CD4-positive, alpha-beta T cell treated with Interleukin-1 beta for 1 hour (primary cell): ENCODE measurements at places on chromosomes 7 and 10.

DNA sequence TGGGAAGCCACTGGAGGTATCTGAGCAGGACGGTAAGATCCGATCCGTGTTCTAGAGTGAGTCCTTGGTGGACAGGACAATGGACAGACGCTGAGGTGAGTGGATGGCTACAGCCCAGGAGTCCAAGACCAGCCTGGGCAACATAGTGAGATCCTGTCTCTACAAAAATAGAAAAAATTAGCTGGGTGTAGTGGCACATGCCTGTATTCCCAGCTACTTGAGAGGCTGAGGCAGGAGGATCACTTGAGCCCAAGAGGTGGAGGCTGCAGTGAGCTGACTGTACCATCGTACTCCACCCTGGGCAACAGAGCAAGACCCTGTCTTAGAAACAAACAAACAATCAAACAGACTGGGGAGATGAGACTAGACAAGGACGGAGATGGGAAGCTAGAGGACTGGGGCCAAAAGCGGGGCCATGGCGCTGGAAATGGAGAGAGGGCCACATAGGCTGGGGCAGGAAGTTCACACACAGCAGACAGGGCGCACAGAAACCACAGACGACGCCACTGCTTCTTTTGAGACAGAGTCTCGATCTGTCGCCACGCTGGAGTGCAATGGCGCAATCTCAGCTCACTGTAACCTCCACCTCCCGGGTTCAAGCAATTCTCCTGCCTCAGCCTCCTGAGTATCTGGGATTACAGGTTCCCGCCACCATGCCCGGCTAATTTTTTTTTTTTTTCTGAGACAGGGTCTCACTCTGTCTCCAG is 24.7 kb downstream of the DAGLB start:
- peak; percentile 9 for DNase-seq

DNA sequence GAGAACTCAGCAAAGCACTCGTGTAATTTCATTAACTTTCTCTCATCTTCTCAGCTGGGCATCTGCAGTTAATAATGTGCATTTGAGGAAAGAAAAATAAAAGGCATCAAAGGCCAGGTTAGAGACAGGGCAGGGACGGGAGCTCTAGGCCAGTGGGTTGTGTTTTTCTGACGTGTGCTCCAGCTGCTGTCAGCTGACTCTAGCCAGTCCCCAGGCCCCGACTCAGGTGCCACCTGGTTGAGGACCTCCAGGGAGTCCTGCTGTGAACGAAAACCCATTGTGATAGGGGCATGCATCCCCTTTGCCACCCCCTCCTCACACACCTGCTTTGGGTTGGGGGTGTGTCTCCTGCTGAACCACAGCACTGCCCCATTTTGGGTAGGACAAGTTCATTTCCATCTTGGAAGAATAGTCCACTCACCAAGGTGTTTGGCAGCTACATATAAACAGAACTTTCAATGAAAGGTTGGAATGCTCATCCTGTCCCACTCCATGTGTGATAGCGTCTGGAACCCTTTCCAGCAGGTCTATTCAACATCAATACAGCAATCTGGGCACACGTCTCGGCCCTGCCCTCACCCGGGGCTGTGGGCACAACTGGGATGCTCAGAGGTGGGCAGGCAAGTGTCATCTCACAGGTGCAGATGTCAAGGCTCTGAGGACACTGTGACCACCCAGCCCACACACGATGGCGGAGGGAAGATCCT is 146.1 kb upstream of the FAM20C start:
- no peak for DNase-seq

- DNase-seq: no peak
Measured at GRCh38 chr10:4263601-4263921, 478.6 kb upstream of the KLF6 start.

DNA sequence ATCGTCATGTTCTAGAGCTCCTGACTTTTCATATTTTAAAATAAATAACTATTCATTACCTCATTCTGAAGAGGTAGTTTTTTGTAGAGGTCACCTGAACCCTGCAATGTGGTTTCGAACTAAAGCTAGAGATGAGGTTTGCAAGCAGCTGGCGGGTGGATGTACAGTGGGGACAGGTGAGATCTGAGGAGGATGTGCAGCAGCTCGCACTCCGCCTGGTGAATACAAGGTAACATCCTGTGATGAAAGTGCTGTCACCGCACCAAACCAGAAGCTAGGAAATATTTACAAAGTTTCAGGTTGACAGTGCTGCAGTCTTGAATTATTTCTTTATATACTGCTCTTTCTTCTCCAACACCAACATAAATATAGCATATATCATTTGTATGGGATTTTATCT is 26.5 kb downstream of the NDUFB2 start:
- DNase-seq: peak; percentile 26

- no peak for DNase-seq
Measured at GRCh38 chr10:77946084-77946483, 19.5 kb upstream of the DLG5 start.

DNA sequence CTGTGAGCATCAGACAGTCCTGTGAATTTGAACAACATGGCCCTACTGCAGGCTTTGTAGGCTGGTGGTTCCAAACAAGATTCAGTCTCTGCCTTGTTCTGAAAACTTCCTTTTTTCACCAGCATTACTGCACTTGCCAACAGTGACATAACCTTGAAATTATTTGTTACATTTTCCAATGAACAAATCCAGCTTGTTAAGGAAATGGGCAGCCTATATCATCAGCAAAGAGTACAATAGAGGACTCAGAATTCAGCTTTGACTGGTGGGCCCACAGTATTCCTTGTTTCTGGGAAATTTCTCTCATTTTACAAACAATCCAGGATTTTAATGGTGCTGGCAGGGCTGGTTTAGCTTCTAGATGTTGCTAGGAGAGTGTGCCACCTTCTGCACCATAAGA is 703.7 kb upstream of the FZD8 start:
- DNase-seq: no peak

GRCh38 chr7:126440542-126440941 is 812.2 kb downstream of the GRM8 start:
- no peak for DNase-seq

DNA sequence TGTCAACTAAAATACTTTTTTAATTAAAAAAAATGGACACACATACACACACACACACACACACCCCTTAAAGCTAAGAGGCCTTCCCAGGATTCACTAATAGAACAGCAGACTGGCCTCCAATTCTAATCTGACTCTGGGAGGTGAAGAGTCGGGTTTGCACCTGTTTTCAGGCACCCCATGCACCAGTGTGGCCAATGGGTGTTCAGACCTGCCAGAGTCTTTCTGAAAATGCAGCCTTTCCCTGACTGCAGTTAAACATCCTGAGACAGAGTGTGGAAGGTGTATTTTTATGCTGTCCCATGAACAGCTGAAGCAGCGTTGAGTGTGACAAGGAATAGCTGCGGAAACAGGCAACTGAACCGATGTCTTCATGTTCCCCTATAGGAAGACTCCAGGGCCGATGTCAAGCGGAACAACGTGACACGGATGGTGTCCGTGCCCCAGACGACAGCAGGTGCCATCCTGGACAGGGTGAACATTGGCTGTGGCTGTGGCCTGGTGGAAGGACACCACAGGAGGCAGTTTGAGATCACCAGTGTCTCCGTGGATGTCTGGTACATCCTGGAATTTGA is 74.6 kb upstream of the LYZL2 start:
- no peak for DNase-seq

DNA sequence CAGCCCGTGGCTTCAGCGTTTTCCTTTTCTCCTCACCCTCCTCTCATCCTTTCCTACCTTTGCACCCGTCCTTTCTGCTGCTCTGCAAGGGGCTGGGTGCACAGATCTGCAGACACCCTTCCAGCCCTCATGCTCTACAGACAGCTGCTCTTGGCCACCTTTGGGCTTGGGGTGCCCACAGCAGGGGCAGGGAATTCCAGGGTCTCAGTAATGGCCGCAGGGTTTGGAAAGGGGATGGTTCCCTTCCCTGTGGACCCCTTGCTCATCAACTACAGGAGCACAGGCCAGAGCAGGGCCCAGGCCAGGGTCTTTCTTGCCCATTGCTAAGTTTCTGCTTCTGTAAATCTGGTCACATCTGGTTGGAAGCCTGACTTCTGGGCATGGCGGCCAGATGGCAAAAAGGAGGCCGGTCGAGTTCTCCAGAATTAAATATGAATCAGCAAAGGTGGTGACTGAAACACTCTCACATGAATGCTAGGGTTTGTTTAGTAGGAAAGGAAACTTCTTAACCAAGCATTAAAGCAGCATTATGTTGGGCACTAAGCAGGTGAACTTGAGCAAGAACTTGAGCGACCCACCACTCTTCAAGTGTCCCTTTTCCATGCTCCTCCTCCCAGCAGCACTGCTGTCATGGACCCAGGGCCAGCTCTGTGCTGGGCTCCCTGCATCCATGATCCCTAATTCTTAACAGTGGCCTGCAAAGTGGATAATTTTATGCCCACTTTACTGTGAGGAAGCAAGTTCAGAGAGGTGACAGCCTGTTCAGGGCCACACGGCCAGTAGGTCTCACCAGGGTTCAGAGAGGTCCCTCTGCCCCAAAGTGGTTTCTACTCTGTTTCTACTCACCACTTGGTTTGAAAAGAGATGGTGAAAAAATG is 1.5 kb downstream of the ECHDC3 start:
- DNase-seq: no peak

GRCh38 chr10:71393841-71394475 is 2.8 kb upstream of the CDH23 start:
- no peak for DNase-seq

GRCh38 chr7:41197769-41198168 is 505.1 kb downstream of the INHBA start:
- no peak for DNase-seq

- no peak for DNase-seq
Measured at GRCh38 chr7:69822386-69822785, 224.1 kb downstream of the AUTS2 start.

DNA sequence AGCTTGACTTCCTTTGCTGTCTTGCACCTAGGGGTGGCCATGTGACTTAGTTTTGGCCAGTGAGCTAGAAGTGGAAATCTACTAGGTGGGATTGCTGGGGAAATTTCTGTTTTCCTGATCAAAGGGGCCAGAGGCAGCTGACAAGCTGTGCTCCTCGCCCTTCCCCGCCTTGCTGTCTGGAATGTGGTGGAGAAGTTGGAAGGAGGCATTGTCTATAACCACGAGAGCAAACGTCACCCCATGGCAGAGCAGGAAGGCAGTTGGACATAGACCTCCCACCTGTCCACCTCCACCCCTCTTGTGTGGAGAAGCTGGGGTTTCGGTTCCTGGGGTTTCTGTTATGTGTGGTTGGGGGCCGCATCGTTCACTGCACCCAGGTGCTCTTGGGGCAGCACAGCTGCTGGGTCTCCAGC is 7.3 kb downstream of the SFRP5 start:
- DNase-seq: no peak

DNA sequence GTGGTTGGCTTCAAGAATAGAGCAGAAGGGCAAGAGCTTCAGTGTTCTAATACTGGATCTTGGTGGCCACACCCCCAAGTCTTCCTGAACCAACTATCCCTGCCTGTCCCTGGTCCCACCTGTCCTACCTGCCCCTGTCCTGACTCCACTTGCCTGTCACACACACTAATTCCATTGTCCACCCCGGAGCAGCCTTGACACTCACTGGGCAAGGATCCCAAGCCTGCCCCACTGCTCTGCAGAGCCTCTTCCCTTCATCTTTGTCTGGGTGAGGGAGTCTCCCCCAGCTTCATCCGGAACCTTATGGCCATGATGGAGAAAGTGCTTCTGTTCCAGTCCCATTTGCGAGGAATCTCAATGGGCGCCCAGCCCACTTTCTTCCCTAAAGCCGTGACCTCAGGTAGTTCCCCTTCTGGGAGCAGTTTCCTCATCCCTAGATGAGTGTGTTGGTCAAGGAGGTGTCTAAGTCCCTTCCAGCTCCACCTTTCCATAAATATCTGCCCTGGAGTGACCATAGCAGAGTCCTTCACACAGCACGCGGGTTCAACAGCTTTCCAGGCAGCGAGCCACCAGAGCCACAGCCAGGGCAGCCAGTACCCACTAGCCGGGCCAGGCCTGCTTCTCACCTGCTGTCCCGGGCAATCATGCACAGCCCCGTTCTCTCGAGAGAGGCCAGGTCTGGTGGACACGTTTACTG is 61.5 kb downstream of the VIPR2 start:
- DNase-seq: no peak

GRCh38 chr10:22810643-22811465 is 96.5 kb upstream of the PIP4K2A start:
- DNase-seq: no peak

- DNase-seq: no peak
Measured at GRCh38 chr10:15236340-15236739, 67.8 kb upstream of the NMT2 start.

- DNase-seq: no peak
Measured at GRCh38 chr7:154709840-154710520, 292.9 kb downstream of the PAXIP1 start.

DNA sequence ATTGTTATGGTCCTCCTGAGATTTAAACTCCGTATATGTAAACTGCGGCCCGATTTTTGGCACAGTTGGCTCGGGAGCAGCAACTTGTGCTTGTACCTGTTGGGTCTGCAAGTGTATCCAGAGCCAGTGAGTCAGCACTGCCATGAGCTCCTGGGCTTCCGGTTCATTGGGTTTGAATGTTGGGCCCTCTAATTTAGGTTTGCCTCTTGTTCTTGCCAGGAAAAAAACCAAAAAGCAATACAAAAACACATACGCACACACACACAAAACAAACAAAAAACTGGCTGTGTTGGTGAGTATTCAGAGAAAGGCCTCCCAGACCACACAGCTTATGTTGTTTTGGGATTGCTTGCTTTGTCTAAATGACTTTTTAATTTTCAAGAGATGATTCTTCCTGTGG is 26.3 kb downstream of the SND1 start:
- DNase-seq: no peak

GRCh38 chr10:49303711-49304110 is 4.7 kb downstream of the C10orf71 start:
- no peak for DNase-seq

- DNase-seq: no peak
Measured at GRCh38 chr7:24572016-24572392, 1.2 kb upstream of the PALS2 start.

GRCh38 chr7:132533916-132534315 is 42.4 kb downstream of the PLXNA4 start:
- no peak for DNase-seq

- DNase-seq: no peak
Measured at GRCh38 chr10:30834651-30835050, 197.0 kb downstream of the ZNF438 start.

- DNase-seq: no peak
Measured at GRCh38 chr7:88951826-88952225, 156.3 kb upstream of the TEX47 start.
